SHP77 (cell line): ENCODE measurements at places on chromosomes 12 and 14.

DNA sequence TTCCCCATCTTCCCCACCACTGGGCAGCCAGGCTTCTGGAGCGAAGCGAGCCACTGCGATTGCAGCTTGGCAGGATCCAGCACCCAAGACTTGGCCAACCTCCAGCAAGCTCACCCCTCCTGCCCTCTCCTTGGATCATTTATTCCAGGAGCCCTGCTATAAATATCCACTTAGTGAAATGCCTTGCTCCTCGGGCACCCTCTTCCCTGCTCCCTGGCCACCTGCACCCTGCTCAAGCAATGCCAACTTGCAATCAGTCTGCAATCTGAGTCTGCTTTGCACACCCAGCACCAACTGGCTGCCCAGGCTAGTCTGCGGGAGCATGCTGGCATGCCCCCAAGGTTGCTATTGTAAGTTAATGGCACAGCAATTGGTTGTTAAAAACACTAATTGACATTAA is 666.0 kb downstream of the MED13L start:
- DNase-seq: no peak

DNA sequence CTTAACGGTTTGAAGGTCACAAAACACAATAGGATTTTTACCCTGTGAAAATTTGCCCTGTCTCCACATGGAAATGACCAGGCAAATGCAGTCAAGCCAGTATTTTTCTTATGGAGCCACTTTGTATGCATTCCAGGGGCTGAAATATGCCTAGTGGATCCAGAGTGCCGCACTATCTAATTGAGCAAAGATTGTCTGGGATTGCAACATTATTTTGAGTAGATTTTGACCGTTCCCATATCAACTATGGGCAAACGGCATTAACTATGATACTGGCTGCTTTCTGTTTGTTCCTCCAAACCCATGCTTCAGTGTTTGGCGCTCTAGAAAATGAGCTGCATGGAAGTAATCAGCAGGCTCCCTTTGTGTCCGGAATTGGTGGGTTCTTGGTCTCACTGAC is 223.0 kb downstream of the BTG1 start:
- no peak for DNase-seq

DNA sequence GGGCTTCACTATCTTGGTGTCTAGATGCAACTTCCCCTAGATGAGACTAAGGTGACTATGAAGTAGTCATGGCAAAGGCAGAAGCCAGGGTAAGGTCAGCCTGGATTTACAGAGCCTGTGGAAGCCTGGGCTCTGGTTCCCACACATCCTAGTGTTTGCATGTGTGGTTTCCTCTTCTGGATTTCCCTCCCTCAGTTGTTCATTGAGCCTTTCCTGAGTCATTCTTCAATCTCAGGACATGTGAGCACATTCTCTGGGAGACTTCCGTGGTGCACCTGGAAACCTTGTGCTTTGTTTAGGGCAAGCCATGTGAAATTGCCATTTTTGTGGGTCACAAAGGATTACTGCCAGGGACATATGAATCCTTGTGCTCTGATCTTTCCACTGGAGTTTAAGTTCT is 236.6 kb downstream of the C12orf75 start:
- no peak for DNase-seq

GRCh38 chr12:16331998-16332397 is 15.4 kb upstream of the MGST1 start:
- DNase-seq: no peak

DNA sequence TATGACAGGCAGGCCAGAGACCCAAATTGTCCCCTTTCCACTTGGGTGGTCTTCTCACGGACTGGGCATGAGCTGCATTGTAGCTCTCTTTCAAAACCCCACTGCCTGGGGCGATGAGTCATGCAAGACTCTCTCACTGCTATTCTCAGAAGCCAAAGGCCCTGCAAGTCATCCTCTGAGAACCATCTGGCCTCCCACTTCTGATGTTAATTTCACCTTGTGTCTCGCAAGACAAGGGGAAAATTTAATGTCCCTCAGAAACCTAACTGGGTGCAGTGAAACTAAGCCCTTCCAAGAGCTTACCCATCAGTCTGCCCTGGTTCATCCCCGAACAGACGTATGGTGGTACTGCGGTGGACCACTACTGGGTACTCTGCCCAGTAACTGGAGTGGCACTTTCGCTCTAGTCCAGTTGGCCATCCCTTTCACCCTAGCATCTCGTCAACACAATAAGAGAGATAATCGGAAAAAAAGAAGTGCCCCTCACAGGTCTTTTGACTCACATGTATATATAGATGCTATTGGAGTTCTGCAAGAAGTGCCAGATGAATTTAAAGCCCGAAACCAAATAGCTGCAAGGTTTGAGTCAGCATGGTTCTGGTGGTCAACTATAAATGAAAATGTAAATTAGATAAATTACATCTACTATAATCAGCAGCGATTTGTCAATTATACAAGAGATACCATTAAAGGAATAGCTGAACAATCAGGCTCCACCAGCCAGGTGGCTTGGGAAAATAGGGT is 31.3 kb upstream of the LALBA start:
- DNase-seq: no peak

DNA sequence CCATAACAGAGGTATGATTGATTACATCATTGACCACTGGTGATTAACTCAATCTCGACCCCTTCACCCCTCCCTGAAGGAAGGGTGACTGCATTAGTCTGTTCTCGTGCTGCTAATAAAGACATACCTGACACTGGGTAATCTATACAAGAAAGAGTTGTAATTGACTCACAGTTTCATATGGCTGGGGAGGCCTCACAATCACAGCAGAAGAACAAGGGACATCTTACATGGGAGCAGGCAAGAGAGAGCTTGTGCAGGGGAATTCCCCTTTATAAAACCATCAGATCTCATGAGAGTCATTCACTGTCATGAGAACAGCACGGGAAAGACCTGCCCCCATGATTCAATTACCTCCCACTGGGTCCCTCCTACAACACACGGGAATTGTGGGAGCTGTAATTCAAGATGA is 55.9 kb upstream of the TMCC3 start:
- DNase-seq: no peak

DNA sequence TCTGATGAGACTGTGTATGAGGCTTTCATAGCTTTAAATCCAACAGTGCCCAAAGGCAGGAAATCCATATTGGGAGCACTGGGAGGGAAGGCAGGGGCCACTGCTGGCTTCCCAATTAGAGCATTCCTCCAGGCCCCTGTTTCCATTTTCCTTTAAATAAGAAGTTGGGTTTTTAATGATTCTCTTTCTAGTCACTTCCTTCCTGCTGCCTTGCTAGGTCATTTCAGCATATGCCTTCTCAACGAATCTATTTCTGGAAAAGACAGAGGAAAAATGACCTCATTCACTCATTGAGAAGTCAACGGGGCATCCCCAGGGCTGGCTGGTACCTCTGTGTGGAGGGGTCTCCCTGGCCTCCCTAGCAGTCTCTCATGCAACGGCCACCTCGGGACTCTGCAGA is 43.5 kb downstream of the IGF1 start:
- no peak for DNase-seq

- no peak for DNase-seq
Observed at GRCh38 chr12:93825501-93825888, 148.3 kb downstream of the CRADD start.
